Gastrocnemius medialis (tissue), 4 donors: ENCODE measurements at places on chromosomes 1 and 21. TPM values are rescaled to one million over a fixed set of nuclear protein-coding genes. Genes with fewer than 3 reads are reported as not detected.

Gene KCNJ15
- total RNA-seq: 0.33 TPM

Gene WNT2B
- 1.5 TPM for total RNA-seq

Gene NOL9
- total RNA-seq: 21.3 TPM

Gene DYNLT4
- total RNA-seq: not detected

Gene BTBD8
- 3.4 TPM for total RNA-seq

Gene AGMAT
- 2.6 TPM for total RNA-seq

Gene CLCNKA
- 0.64 TPM for total RNA-seq

Gene FOXD2
- total RNA-seq: not detected

Gene SLC2A5
- 34.4 TPM for total RNA-seq

Gene SYPL2
- 127 TPM for total RNA-seq

Gene SYCP1
- total RNA-seq: not detected

Gene ETV3L
- not detected for total RNA-seq

Gene LRRC39
- 31.5 TPM for total RNA-seq

Gene FCGR3B
- 0.38 TPM for total RNA-seq

Gene CACNA1S
- 78.5 TPM for total RNA-seq

Gene AMY1B
- not detected for total RNA-seq

Gene AKR7A3
- 0.17 TPM for total RNA-seq

Gene PUSL1
- 6.2 TPM for total RNA-seq

Gene MTHFR
- total RNA-seq: 19.2 TPM

Gene OR14A16
- total RNA-seq: not detected

Gene RORC
- 251 TPM for total RNA-seq

Gene IPO9
- 7.2 TPM for total RNA-seq

Gene MROH7
- 1.3 TPM for total RNA-seq

Gene LENEP
- not detected for total RNA-seq
